Suppressor macrophage treated with lipopolysaccharide for 1 hour (primary cell): ENCODE measurements at places on chromosomes 5 and 9.

DNA sequence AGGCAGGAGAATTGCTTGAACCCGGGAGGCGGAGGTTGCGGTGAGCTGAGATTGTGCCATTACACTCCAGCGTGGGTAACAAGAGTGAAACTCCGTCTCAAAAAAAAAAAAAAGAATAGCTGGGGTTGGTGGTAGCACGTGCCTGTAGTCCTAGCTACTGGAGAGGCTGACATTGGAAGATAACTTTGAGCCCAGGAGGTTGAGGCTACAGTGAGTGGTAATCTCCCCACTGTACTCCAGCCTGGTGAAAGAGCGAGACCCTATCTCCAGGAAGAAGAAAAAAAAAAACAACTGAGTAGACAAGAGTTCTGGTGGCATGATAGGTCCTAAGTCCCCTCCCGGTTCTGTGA, 26.3 kb downstream of the GOLGA2 start:
- DNase-seq = no peak

GRCh38 chr5:56816546-56817081, 1.3 kb downstream of the MAP3K1 start:
- peak; percentile 67 for DNase-seq

DNA sequence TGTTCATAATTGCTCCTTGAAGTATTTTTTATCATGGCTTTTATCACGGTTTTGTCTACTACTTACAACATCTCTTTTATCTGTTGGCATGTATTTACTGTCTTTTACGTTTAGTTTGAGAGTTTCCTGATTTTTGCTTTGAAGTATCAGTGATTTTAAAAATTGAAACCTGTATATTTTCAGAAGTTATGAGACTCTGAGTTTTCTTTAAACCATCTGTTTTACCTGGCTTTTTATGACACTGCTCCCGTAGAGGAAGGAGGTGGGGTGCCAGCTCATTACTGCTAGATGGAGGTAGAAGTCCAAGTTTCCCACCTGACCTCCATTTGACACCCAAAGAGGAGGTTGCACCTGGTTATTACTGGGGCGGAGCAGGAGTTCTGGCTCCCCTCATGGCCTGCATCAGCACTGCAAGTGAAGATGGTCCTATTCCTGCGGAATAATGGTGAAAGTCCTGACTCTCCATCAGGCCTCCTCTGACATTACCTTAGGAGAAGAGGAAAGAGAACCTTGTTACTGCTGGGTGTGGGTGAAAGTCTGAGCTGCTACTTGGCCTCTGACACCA, 10.0 kb upstream of the ZNF131 start:
- no peak for DNase-seq

GRCh38 chr5:103389846-103390245, 131.3 kb downstream of the MACIR start:
- DNase-seq = no peak

GRCh38 chr9:132384376-132384775, 22.3 kb downstream of the TTF1 start:
- DNase-seq = no peak

- no peak for DNase-seq
Measured at GRCh38 chr5:178429156-178429468, 161.1 kb downstream of the COL23A1 start.

GRCh38 chr9:21746550-21746949, 55.9 kb upstream of the MTAP start:
- DNase-seq = no peak
